Immature natural killer cell (primary cell): ENCODE measurements at places on chromosomes 6 and 20.

- no peak for DNase-seq
Measured at GRCh38 chr6:83155794-83156193, 37.3 kb downstream of the PGM3 start.

GRCh38 chr20:24694157-24694726 lies 224.8 kb downstream of the SYNDIG1 start:
- no peak for DNase-seq

- peak; percentile 35 for DNase-seq
Measured at GRCh38 chr6:131197716-131198115, 62.4 kb downstream of the AKAP7 start.

- DNase-seq = peak; percentile 6
Measured at GRCh38 chr6:159790956-159791598, 810 bp downstream of the MRPL18 start.

DNA sequence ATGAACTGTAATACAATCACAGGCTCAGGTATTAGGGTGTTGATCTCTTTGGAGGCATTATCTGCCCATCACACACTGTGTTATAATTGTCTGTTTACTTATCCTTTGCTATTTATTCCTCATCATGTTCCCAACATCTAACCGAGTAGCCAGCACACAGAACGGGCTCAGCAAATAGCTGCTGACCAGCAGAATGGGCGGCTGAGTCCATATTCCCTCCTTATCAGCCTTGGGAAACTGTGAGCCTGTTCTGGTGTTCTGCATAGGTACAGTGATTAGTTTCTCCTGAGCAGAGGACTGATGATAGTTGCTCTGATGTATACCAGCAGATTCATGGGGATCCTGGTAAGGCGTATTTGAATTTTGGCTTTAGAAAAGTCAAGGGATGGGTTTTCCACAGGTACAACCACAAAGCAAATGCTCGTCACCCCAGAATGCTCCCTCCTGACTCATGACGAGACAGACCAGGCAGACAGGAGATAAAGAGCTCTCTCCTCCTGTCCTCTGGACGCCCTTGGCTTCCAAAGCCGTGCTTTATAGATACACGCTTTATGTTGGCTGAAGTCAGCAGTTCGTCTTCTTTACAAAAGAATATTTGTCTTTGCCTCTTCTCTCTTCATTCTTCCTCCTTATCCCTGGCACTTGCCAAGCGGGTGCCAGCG lies 166.7 kb downstream of the TTLL2 start:
- DNase-seq = no peak

- no peak for DNase-seq
Measured at GRCh38 chr20:12170406-12170805, 252.7 kb downstream of the BTBD3 start.

GRCh38 chr6:110746680-110747079 lies 68.6 kb downstream of the CDK19 start:
- no peak for DNase-seq

DNA sequence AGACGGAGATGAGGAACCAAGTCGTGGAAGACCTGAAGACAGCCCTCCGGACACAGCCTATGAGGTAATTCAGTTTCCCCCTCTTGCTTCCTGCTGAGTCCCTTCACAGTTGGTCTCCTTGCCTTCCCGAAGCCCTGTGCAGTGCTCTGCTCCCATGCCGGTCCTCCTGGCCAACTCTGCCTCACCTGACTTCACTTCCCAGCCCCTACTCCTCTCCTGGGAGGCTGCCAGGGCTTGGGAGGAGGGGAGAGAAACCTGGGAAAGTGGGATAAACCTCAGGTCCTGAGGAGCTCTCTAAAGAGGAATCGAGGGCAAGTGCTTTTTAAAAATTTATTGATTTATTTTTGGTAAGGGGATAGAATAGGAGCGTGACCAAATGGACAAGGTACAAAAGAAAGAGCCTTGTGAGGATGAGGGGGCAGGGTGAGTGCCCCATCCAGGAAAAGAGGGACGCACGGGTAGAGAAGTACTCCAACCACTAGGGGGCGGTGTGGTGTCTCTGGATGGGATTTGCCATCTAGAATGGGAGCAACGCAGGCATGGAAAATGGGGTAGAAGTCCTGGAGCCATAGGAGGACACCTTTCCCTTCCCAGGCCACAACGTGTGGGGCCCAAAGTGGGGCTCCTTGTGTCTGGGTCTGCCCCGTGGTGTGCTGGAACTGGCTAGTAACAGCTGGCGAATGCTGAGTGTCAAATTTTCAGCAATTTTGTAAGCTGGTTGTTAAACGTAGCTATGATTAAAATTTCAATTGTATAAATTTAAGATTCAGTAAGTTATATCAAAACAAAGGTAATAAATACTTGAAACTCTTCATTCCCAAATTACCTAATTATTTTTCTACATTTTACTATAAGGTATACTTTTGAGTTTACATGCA lies 69.0 kb downstream of the MOCS1 start:
- peak; percentile 19 for DNase-seq

DNA sequence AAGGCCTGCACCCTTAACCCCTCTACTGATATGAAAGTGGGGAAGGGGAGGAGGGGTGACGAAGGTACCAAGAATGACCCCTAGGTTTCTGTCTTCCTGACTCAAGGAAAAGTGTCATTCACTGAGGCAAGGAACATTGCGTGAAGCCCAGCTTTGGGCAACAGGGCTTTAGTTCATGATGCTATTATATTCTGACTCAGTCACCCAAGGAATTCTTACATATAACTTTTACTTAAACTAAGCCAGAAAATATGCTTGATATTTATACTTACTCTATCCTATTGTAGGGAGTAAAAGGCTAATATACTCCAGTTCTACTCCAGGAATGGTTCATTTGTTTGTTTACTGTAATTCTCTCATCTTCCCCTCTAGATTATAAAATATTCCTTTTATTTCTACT lies 60.5 kb downstream of the DOP1A start:
- DNase-seq = no peak

GRCh38 chr6:152221806-152222628 lies 414.5 kb downstream of the ESR1 start:
- no peak for DNase-seq

DNA sequence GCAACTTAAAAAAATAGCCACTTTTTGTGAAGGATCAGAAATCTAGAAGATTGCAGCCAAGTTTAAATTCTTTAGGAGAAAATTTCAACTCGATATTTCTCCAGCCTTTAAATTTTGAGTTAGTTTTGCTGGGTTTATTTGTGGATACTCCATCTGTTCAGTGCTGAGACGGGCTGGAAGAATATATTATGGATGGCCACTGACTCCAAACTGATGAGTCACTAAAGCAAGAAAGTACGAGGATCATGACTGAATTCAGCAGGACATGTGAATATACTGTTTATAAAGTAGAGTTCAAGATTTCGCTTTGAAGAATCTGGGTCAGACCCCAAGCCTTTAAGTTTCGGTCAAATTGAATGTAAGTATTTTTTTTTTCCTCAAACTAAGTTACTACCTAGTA lies 199.5 kb downstream of the ADGRB3 start:
- DNase-seq = no peak

DNA sequence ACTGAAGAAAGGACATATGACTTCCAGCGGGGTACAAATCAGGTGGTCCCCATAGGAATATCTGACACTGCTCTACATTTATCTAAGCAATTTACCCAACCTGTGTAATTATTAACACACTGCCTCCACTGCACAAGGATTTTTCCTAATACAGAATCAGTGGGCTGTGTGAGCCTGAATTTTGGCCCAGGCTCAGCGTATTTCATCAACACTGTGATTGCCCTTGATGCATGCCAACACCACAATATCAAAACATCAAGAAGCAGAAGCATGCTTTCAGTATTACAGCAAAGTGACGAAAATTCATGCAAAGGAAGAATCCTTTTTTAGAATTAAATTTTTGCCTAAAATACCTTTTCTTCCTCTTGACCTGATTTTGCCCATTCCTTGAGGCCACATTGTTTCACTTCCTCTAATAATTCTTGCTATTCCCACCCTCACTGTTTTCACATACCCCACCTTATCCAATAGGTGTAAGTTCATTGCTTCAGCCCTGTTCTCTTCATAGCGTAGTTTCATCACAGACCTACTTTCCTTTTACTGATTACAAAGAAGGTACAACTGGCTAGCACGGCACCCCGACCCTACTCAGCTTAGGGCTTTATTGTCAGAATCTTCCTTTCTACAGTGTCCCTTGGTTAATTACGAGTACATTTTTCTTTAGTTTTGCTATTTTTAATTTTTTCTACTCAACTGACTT lies 83.7 kb upstream of the PTCHD4 start:
- no peak for DNase-seq

GRCh38 chr20:64072498-64073063 lies 6.7 kb downstream of the RGS19 start:
- DNase-seq = no peak

DNA sequence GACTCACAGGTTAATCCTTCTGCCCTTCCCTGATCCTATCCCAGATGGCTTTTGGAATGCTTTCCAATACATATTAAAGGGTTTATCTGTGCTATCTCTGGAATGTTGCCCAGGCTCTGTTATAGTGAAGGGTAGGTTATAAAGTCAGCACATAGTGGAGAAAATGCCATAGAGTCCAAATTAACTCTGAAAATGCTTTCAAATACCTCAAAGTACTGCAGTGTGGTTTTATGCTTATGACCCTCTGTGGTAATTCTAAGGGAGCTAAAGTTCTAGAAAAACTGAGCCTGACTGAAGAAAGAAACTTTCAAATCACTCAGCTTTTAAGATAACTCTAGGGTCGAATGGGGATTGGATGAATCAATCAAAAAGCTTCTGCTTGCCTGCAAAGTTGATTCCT lies 159.8 kb downstream of the PLCB1 start:
- no peak for DNase-seq

GRCh38 chr6:162857326-162857725 lies 129.6 kb downstream of the PACRG start:
- no peak for DNase-seq

GRCh38 chr6:87736809-87737540 lies 34.9 kb upstream of the AKIRIN2 start:
- DNase-seq = no peak

- DNase-seq = no peak
Measured at GRCh38 chr20:60268491-60268890, 310.3 kb downstream of the CDH26 start.

DNA sequence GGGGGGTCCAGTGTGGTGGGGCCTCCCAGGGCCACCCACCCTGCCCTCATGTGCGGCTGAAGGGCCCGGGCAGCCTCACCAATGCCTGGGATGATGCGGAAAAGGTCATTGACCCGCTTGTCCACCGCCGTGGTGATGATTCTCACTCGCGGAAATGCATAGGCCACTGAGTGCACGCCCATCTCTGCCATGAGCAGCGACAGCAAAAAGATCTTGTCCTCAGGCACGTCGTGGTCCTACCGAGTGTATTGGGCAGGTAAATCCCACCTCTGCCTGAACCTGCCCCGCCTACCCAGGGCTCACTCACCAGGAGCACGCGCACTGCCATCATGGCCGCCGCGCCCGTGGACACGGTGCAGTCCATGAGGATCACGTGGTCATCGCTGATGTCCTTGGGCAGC lies 16.1 kb downstream of the UCKL1 start:
- no peak for DNase-seq

DNA sequence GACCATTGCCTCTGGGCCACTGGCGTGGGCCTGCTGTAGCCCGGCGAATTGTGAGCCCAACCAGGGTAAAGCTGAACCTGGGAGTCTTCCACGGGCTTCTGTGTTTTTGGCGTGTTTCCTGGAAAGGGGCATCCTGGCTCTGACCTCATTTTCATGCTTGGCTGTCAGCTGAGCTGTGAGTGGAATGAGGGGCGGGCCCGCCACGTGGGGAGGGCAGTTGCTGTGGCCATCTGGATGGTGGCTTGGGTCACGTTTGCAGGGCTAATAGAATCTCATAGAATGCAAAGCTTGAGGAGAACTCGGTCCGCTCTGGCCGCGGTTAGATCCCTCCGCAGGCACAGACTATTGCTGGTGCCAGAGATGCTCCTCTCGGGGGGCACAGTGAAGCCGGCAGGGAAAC lies 263.0 kb downstream of the SMOC2 start:
- no peak for DNase-seq

GRCh38 chr6:10030942-10031537 lies 383.8 kb downstream of the TFAP2A start:
- DNase-seq = no peak

GRCh38 chr6:81731814-81732213 lies 20.7 kb downstream of the TENT5A start:
- no peak for DNase-seq

DNA sequence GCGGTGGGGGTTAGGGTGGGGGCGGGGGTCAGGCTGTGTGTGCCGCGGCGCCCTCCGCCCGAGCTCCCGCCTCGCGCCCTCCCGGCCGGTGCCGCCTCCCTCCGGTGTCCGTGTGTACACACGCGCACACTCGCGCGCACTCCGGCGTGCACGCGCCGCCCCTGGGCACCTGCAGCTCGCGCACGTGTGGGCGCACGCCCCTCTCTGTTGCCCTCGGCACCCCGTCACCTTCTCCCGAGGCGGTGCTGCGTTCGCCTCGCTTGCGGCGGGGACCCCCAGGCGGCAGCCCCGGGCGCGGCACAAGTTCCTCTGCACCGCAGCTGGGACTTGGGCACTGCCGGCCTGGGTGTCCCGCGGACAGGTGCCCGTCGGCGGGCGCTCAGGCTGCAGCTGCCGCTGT lies 525 bp downstream of the MACROD2 start:
- no peak for DNase-seq

DNA sequence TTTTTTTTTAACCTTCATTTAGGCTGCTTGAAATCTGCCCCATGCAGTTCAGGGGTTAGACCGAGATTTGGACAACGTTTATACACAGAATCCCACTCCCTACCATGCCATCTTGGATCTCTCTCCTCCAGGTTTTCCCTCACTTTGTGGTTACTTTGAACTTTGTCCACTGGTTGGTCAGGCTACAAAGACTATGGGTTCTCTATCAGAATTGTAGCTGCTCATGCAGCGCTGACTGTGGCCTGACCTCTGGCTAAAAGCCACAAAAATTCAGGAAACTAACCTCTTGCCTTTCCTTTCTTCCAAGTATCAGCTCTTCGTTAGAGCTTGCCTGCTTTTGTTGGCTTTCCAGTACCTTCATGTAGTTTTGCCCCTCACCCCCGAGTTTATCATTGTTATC lies 44.9 kb upstream of the KCNG1 start:
- DNase-seq = no peak

- no peak for DNase-seq
Measured at GRCh38 chr6:75759207-75759606, 10.2 kb downstream of the MYO6 start.

- peak; percentile 47 for DNase-seq
Measured at GRCh38 chr6:137944793-137945498, 77.9 kb downstream of the TNFAIP3 start.

DNA sequence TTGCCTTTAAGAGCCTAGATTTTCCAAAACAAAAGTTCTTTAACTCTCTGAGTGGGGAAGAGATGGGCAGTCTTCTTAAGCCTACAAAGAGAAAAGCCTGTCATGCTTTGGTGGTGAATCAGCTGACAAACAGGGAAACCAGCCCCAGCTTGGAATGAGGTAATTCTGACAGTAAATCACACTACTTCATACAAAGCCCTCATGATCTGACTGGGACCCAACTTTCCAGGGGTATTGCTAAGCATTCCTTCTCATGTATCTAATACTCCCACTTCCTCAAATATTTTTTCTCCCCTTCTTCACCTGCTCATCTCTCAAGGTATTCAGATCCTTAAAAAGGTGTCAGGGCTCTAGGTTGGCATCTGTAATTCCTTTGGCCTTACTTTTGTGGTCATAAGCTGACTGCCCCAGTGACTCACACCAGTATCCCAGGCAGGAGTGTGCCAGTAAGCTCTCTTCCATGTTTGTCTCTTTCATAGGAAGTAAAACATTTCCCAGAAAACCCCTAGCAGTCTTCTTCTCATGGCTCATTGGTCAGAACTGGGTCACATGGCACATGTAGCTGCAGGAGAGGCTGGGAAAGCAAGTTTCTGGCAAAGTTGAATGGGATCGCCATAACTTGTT lies 15.0 kb upstream of the TBC1D22B start:
- no peak for DNase-seq

GRCh38 chr6:43367245-43367984 lies 2.0 kb downstream of the ZNF318 start:
- DNase-seq = no peak
